ENCODE measurements at places on chromosomes 6 and 20. TPM values are rescaled to one million over a fixed set of nuclear protein-coding genes. Genes with fewer than 3 reads are reported as not detected.

ENPP5 gene
- total RNA-seq, result not detected

HCK gene
- total RNA-seq, result not detected

HDGFL1 gene
- total RNA-seq, result not detected

NAA20 gene
- 85.4 TPM for total RNA-seq

PDE7B gene
- total RNA-seq, result 16.0 TPM

CYB5R4 gene
- total RNA-seq, result 24.7 TPM

GID8 gene
- 58.0 TPM for total RNA-seq

EEF1E1 gene
- total RNA-seq, result 93.6 TPM

BTNL2 gene
- total RNA-seq, result not detected

ZKSCAN8 gene
- total RNA-seq, result 17.7 TPM

TRIM31 gene
- total RNA-seq, result 0.09 TPM

RAB44 gene
- not detected for total RNA-seq

RCAN2 gene
- total RNA-seq, result 0.21 TPM
